ENCODE measurements at places on chromosomes 2 and 18.

GRCh38 chr2:101160454-101160853, 9.3 kb upstream of the TBC1D8 start:
- no peak for DNase-seq
- H3K27me3 ChIP-seq: peaks cover 2% of the 10 kb centered on the region
- no peak overlapping the region for H3K27ac ChIP-seq
- H3K36me3 ChIP-seq: no peaks in the 10 kb centered on the region

- DNase-seq: no peak
- no peaks in the 10 kb centered on the region for H3K27me3 ChIP-seq
- peaks cover 9% of the 10 kb centered on the region for H3K36me3 ChIP-seq
- H3K4me1 ChIP-seq: peaks cover 16% of the 10 kb centered on the region
- no peak overlapping the region for H3K27ac ChIP-seq
Observed at GRCh38 chr2:38740851-38741731, 10.1 kb downstream of the SRSF7 start.

- no peaks in the 10 kb centered on the region for H3K4me1 ChIP-seq
- H3K36me3 ChIP-seq: no peaks in the 10 kb centered on the region
- no peaks in the 10 kb centered on the region for H3K27me3 ChIP-seq
- DNase-seq: no peak
- no peak overlapping the region for H3K4me3 ChIP-seq
Observed at GRCh38 chr2:133908171-133908570, 339.9 kb upstream of the NCKAP5 start.

DNA sequence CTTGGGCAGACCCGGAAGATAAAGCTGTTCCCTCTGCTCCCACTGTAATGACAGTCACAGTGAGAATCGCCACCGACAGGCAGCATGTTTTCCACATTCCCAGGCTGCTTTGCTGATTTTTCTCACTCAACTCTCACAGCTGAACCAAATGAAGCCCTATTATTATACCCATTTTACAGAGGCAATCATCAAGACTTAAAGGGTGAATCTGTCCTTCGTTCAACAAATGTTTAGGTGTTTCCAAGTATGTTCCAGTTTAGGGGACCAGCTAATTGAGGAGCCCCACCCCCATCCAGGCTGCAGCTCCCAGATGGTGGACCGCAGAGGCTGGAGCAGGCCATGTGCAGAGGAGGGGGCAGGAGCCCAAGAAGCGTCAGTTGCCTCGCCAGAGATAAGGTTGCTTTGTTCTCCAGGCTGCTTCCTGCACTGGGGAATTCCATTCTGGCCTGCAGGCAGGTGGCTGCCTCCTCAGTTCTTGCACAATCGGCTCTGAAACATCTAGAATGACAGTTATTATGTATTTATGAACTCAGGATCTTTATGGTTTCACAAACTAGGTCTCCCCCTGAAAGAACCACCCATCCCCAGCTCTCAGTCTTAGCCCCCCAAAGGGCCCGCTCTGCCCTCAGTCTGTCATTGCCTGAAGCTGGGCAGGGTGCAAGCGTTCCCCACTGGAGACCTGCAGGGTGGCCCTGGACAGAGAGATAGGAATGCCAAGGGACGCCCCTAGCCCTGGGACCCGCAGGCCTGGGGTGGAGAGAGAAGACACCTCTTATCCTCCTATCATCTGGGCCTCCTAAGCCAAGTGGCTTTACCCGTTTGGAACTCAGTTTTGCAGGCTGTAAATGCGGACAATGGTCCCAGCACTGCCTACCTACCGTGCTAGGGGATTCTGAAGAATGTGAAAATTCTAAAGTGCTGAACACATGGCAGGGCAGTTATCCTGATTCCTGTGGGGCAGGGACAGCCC, 49.1 kb upstream of the MYCN start:
- H3K36me3 ChIP-seq: peaks cover 4% of the 10 kb centered on the region
- H3K27ac ChIP-seq: peak overlapping the region; percentile 84
- peak; percentile 39 for DNase-seq
- peaks cover 3% of the 10 kb centered on the region for H3K27me3 ChIP-seq
- peaks cover 28% of the 10 kb centered on the region for H3K4me1 ChIP-seq
- H3K4me3 ChIP-seq: no peak overlapping the region

GRCh38 chr18:45916302-45916701, 50.8 kb downstream of the EPG5 start:
- no peaks in the 10 kb centered on the region for H3K4me1 ChIP-seq
- H3K27me3 ChIP-seq: no peaks in the 10 kb centered on the region
- no peak overlapping the region for H3K27ac ChIP-seq
- no peak for DNase-seq

DNA sequence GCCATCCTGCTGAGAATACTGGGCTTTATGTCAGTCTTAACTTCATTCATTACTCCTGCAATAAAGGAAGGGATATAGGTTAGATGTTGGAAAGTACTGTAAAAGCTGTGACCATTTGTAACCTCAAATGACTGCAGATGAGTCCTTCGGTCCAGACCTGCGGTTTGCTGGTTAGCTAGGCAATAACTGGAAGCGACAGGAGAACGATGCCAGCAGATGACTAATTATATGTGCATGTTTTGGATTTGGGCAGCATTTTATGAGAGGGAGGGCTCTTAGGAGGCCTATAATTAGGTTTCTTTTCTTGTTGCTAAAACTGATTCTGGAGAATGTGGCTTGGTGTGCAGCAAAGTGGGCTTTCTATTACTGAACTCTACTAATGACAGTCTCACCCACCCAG, 205.6 kb downstream of the TMEM182 start:
- H3K27me3 ChIP-seq: no peaks in the 10 kb centered on the region
- no peaks in the 10 kb centered on the region for H3K4me1 ChIP-seq
- H3K4me3 ChIP-seq: no peak overlapping the region
- no peaks in the 10 kb centered on the region for H3K36me3 ChIP-seq
- H3K27ac ChIP-seq: no peak overlapping the region
